Activated CD8-positive, alpha-beta memory T cell treated with anti-CD3 and anti-CD28 coated beads for 1 hour (primary cell): ENCODE measurements at places on chromosomes 7 and 10.

GRCh38 chr7:2777898-2778535, 66.1 kb downstream of the GNA12 start:
- DNase-seq = no peak

GRCh38 chr7:149707448-149707886, 65.9 kb downstream of the ZNF467 start:
- no peak for DNase-seq

DNA sequence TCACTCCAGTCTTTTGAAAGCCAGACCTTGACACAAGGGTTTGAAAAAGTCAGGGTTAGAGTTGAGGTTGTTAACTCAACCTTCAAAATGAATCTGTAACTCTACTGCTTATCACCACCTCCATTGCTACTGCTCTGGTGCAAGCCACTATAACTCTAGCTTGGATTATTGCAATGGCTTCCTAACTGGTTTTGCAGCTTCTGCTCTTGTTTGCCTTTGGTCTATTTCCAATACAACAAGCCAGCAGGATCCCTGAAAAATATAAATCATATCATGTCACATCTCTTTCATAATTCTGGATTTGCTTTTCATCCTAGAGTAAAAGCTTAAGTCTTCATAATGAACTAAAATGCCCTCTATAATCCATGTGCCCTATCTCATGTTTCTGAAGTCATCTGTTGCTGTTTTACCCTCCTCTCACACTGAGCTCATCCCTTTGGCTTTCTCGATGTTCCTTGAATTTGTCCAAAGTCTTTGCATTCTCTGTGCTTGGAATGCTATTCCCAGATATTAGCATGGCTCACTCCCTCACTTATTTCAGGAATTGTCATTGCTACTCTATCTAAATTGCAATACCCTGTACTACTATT, 10.9 kb downstream of the TAS2R60 start:
- DNase-seq = no peak

DNA sequence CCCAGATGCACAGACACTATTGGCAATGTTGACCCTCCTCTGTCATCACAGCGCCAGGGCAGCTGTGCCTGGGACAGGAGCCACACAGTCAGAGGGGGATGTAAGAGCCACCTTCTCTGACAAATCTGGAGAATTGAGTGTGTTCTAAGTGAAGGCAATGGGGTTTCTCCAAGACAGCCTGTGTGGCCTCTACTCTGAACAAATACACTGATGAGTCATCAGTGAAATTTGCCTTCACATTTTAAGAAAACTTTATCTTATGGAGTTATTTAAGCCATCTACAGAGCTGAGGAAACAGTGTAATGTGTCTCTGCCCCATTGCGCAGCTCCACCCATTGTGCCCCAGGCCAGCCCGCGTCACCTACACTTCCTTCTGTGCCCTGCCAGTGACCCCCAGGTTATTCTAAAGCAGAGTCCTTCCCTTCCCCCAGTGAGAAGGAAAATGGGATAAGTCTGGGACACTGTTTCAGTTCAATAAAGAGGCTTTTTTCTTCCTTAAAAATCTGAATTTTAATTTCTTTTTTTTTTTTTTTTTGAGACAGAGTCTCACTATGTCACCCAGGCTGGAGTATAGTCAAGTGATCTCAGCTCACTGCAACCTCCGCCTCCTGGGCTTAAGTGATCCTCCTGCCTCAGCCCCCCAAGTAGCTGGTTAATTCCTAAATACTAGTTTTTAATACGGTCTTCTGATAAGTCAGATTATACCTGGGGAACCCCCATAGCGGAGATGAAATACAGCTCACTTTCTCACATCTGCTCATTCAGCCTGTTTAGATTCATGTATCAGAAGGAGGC, 21.8 kb downstream of the AKR1E2 start:
- no peak for DNase-seq

GRCh38 chr10:125021686-125022344, 79.9 kb downstream of the ZRANB1 start:
- DNase-seq = no peak

GRCh38 chr10:77601488-77601887, 36.1 kb downstream of the KCNMA1 start:
- DNase-seq = no peak

DNA sequence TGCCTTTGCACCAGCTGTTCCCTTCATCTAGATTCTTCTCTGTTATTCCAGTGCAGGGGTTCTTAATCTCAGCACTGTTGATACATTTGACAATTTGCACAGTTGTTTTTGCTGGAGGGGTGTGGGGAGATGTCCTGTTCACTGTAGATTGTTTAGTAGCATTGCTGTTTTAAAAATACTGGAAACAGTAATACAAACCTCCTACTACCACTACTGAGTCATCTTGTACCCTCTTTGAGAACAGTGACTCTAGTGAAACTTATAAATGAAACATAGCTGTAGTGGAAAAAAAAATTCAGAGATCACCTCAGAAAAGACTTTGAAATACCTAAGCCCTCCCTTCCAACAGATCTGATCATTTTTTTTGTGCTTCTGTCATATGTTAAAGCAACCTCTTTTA, 154.8 kb upstream of the TMEM196 start:
- DNase-seq = no peak

GRCh38 chr7:21915140-21915539, 30.6 kb downstream of the CDCA7L start:
- DNase-seq = no peak

DNA sequence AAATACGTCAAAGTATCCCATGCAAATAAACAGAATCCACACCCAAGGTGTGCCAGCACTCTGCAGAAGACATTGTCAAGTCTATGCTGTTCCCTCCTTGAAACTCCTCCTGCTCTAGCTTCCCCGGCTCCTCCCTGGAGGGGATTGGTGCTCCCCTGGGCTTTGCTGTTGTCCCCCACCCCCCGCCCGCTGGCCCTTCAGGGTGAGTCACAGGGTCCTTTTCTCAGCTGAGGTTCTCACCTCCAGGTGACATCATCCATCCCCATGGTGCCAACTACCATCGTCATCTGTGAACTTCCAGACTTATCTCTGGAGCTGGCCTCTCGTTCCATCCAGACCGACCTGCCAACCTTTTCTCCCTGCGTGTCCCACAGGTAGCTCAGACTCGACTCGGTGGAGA, 77.0 kb downstream of the ITIH5 start:
- DNase-seq = no peak

DNA sequence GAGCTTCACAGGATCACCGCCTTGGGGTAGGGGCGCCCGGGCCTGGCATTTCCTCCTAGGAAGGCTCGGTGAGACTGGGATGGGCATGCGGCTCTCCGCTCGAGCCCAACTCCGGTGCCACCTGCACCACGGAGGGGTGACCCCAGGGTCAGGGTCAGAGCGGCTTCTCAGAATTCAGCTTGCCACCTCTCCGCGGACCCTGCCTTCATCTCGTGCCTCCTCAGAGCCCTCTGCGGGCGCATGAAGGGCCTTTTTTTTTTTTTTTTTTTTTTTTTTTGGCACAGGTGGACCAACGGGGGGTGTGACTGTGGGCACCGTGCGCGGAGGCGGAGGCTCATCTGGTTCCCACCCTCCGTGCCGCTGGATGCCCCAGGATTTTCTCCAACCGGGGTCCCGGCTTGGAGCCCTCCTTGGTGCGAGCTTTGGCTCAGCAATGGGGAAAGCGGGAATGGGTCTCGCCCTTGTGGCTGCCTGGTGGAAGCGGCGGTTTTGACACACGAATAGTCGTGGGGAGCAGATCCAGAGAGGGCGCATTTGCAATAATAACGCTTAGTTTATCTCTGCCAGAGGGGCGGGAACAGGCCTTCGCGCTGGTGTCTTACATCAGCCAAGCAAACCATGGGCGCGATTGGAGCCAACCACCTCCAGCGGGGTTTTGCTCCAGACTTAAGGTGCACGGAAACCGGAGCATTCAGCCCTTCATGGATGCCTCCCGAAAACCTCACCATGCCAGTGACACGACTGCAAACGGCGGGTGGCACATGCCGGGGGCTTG, 5.0 kb upstream of the TNRC18 start:
- no peak for DNase-seq

- DNase-seq = no peak
These were observed 71.1 kb upstream of the TFEC start for GRCh38 chr7:116101704-116102103.

GRCh38 chr7:105267244-105267643, 121.5 kb downstream of the SRPK2 start:
- DNase-seq = no peak

GRCh38 chr10:115866691-115867090, 406.3 kb downstream of the GFRA1 start:
- no peak for DNase-seq

DNA sequence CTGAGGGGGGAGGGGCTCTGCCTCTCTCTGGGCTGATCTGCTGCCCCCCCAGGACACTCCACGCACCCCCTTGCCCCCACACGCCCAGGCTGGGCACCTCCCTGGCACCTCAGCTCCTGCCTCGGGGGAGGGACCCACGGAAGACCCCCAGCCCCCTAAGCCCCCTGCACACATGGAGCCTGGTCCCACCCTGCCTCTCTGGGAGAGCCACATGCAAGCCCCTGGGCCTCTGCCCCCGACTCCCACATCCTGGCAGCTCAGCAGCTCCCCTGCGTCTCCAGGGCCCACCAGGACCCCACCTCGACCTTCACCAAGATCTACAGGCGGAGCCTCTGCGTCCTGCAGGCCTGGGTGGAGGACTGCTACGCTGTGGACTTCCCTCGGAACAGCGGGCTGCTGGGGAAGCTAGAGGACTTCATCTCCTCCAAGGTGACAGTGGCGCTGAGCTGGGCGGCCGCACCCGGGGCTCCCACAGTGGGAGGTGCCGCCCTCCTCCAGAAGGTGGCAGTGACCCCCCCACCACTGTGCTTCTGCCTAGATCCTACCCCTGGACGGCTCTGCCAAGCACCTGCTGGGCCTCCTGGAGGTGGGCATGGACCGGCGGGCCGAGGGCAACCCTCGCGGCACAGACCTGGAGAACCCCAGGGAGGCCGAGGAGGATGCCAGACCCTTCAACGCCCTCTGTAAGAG, 18.7 kb upstream of the UTF1 start:
- no peak for DNase-seq

GRCh38 chr7:24781106-24781505, 23.8 kb upstream of the GSDME start:
- no peak for DNase-seq

GRCh38 chr7:42692621-42693020, 219.2 kb downstream of the C7orf25 start:
- DNase-seq = no peak

GRCh38 chr7:130268463-130269317, 2.0 kb downstream of the CPA2 start:
- no peak for DNase-seq

- DNase-seq = no peak
These were observed 25.0 kb downstream of the ZNF487 start for GRCh38 chr10:43461950-43462349.

DNA sequence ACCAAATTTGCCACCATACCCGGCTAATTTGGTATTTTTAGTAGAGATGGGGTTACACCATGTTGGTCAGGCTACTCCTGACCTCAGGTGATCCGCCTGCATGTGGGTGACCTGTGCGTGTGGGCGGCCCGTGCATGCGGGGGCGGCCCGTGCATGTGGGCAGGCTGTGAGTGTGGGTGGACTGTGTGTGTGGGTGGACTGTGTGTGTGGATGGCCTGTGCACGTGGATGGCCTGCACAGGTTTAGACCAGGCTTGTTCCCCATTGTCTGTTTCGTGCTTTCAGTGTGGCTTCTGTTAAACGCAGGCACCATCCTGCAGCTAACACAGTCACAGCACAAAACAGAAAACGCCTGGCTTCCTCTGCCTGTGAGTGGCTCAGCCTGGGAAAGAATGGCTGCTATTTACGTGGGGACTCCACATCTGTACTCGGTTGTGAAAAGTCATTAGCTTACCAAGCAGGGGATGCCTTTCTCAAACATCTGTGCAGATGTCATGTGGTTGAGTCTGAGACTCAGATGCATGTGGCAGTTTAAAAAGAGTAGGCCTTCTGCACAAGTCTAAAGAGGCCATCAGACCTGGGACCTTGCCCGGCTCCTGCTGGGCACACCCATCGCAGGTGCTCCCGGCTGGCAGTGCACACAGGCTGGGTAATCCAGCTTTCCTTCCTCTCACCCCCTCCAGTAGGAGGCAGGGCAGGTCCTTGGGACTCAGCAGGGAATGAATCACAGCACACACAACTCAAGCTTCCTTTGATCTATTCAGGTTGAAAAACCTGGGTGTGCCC, 91.6 kb downstream of the COBL start:
- DNase-seq = no peak

- DNase-seq = no peak
These were observed 153.5 kb downstream of the PIP4K2A start for GRCh38 chr10:22560913-22561239.

- DNase-seq = no peak
These were observed 97.4 kb downstream of the REEP3 start for GRCh38 chr10:63618552-63618951.

- DNase-seq = no peak
These were observed 121.6 kb downstream of the MTPAP start for GRCh38 chr10:30227481-30227880.

GRCh38 chr7:23533238-23533604, 1.4 kb upstream of the TRA2A start:
- DNase-seq = no peak

GRCh38 chr10:114687459-114687858, 29.4 kb upstream of the ABLIM1 start:
- no peak for DNase-seq

DNA sequence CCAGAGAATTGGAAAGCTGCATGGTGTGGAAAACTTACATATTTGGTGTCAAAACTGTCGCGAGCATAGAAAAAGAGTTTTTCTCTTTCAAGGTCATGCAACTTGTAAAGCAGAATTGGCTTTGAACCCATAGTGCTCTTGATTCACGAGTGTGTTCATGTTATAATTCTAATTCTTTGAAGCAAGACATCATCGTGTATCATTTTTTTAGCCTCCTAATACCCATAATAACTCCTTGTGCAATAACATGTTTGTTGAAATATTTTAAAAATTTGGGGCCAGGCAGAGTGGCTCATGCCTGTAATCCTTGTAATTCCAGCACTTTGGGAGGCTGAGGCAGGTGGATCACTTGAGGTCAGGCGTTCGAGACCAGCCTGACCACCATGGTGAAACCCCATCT, 4.2 kb downstream of the CCL24 start:
- no peak for DNase-seq

- DNase-seq = no peak
These were observed 43.7 kb downstream of the ELFN1 start for GRCh38 chr7:1713502-1714484.

DNA sequence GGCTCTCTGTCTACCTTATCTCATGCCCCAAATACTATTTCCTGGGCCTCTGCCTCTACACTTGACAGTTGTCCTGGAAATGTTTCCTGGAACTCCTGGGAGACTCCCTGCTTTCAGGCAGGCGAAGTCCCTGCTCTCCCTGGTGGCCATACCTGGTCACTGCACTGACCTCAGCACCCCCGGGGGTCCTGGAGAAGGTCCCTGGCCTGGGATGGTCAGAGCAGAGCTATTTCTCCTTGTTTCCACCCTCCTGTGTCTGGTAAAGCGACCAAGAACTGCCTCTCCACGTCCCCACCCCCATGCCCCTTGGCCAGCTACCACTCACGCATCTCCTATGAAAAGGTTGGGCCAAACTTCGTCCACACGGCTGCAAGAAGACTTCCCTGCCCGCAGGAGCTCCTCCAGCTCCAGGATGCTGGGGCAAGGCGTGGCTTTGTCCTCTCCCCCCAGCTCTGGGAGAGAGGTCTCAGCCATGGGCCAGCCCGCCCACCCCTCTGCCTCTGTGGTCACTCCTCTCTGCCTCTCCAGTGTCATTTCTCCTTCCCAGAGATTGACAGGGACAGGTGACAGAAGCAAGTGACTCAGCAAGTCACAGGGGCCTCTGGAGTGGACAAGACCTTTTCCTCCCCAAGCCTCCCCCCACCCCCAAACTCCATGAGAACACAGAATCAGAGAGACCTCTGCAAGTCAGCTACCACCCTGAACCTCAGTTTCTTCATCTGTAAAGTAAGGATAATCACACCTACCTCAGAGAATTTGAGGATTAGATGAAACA, 2.6 kb upstream of the SAMD8 start:
- DNase-seq = no peak
